Stimulated activated CD4-positive, alpha-beta T cell treated with anti-CD3 and anti-CD28 coated beads, Interleukin-4, amount 100 ng/mL, for 24 hours (primary cell): ENCODE measurements at places on chromosomes 13 and 19.

GRCh38 chr19:2711172-2711874 is 8.8 kb upstream of the GNG7 start:
- DNase-seq = no peak

- DNase-seq = no peak
These were observed 484.7 kb downstream of the IRS2 start for GRCh38 chr13:109301726-109302125.

DNA sequence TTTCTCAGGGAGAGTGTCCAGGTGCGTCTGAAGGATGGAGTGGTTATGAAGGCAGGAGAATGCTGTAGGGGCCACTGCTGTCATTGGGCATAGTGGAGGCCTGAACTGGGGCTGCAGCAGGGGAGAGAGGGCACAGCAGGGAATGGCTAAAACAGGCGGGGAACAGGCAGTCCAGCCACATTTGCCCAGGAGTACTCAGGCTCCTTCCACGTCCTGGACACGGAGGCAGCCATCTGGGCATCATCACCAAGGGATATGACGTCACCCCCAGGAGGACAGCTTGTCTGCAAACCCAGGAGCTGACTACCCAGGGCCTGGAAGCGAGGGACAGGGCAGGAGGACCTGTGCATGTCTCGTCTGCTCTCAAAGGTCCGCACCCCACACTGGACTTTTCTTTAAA is 22.2 kb downstream of the VSTM2B start:
- no peak for DNase-seq

DNA sequence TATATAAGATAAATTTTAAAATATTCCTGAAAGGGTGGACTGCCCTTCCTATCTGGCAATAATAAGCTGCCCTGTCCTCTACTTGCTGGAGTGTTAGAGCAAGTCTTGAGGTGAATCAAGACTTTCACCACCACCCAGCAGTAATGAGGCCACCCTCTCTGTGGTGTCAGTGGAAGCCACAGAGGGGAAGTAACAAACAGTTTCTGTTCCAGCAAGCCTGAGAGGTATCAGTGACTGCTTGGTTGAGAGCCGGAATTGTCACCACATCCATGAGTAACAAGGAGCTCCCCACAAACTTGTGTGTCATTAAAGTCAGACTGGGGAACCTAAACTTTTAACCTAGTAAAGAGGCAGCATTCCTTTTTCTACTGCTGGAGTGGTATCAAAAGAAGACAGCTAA is 532.7 kb upstream of the SPRY2 start:
- DNase-seq = no peak

DNA sequence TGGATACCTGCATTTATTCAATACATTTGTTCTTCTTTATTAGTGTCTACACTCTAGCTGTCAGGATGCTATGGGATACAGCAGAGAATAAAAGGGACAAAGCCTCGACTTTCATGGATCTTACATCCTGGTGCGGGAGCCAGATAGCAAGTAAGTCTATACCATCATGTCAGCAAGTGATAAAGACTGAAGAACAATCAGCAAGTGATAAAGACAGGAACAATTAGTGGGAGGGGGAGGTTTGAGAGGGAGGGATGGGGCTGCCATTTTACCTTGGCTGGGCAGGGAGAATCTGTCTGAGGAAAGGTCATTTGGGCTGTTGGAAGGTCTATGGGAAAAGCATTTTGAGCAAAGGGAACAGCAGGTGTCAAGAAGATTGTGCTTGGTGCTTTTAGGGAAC is 2.6 kb upstream of the UBE2S start:
- DNase-seq = no peak

DNA sequence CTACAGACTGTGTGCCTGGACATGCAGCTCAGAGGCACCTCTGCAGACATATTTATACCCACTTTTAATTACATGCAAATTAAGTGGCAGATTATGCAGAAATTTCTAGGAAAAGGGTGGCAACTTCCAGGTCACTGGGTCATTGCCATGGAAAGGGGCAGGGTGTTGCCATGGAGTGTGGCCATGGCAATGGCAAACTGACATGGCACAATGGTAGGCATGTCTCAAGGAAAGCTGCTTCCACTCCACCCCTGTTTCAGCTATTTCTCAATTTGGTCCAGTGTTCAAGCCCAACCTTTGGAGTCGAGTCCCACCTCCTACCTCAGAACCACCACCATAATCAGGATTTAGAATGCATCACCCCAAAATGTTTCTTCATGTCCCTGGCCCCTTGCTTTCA is 170.7 kb upstream of the TSHZ3 start:
- no peak for DNase-seq
